ENCODE measurements at places on chromosomes 11 and 22. TPM values are rescaled to one million over a fixed set of nuclear protein-coding genes. Genes with fewer than 3 reads are reported as not detected.

The TEX12 gene
- 0.26 TPM for total RNA-seq

The KRTAP5-10 gene
- total RNA-seq, result not detected

The P2RX6 gene
- 0.43 TPM for total RNA-seq

The PATE4 gene
- not detected for total RNA-seq

The ART5 gene
- total RNA-seq, result not detected

The WEE1 gene
- total RNA-seq, result 46.8 TPM

The MUC2 gene
- not detected for total RNA-seq
